ENCODE measurements at places on chromosomes 11 and 22. TPM values are rescaled to one million over a fixed set of nuclear protein-coding genes. Genes with fewer than 3 reads are reported as not detected.

- peak overlapping the region; percentile 14 for H3K27ac ChIP-seq
- H3K27me3 ChIP-seq: peaks cover 4% of the 10 kb centered on the region
- H3K4me3 ChIP-seq: peak overlapping the region; percentile 53
- DNase-seq: peak; percentile 93
- peaks cover 25% of the 10 kb centered on the region for H3K4me1 ChIP-seq
These were observed 703 bp downstream of the ABTB2 start for GRCh38 chr11:34356913-34357700.

DNA sequence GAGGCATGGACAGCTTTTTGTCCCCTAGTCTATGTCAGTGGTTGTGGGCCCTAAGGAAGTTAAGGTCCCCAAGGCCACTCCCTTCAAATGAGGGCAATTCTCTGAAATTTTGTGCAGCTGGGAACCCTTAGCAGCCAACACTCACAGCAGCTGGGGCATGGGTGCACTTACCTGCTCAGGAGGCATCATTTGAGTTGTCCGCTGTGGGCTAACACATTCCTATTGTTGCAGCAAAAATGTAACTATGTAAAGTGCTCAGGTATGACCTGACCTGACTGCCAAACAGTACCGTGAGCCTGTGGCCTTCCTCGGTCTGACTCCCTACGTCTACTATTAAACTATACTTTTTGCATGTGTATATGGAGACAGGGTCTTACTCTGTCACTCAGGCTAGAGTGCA lies 5.8 kb upstream of the MRTFA start:
- H3K4me3 ChIP-seq: no peak overlapping the region
- no peak for DNase-seq
- peaks cover 15% of the 10 kb centered on the region for H3K4me1 ChIP-seq
- H3K36me3 ChIP-seq: no peaks in the 10 kb centered on the region

DNA sequence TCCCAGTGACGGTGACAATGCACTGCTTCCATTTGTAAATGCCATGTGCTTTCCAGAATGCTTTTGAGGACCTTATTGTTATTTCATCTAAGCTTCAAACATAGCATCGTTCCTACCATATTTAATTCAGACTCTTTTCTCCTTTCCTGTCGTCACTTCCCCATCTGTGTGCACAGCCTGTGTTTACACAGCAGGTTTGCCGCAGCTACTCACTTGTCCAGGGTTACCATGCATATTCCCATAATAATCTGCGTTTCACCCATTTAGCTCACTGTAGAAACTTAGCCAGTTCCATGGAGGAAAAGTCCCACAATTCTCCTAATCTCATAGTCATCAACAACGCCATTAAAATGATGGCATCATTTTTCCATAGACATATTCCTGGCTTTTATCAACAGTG lies 48.0 kb downstream of the FLI1 start:
- H3K4me3 ChIP-seq: no peak overlapping the region
- H3K27ac ChIP-seq: no peak overlapping the region
- peaks cover 16% of the 10 kb centered on the region for H3K4me1 ChIP-seq

Gene CCDC116
- total RNA-seq: 1.4 TPM

Gene VSIG2
- total RNA-seq: 32.5 TPM

Gene TMEM191C
- total RNA-seq: 1.0 TPM

Measured in upper lobe of left lung (tissue), 6 donors.